ENCODE measurements at places on chromosomes 7 and 10.

DNA sequence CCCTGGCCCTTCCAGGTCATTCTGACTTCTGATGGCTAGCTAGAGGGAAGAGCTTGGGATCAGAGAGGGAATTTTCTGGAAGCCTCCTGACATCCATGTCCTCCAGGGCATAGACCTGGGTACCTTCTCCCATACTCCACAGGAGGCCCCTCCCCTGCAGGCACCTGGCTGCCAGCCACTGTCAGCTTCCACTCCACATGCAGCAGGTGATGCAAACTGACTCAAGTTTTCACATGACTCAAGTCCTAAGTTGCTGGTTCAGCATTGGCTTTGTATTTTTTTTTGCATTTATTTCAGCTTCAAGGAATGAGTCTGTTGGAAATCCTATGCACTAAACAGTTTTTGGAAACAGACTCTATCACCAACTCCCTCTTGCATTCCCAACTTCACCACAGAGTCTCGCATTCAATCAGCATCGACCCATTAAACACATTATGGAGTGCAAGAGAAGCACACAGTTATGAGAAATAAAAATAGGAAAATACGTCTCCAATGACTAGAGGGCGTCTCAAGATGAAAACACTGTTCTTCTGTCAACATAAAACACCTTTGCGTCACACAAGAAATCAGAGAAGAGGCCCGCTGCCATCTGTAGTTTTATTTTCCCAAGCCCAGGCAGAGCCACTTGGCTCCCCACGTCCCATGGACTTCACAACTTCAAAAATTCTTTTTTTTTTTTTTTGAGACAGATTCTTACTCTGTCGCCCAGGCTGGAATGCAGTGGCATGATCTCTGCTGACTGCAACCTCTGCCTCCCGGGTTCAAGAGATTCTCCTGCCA is 362.6 kb upstream of the MGMT start:
- DNase-seq = no peak

- no peak for DNase-seq
Observed at GRCh38 chr7:159091480-159092475, 52.9 kb downstream of the VIPR2 start.

GRCh38 chr10:76882796-76883195 is 754.8 kb downstream of the KCNMA1 start:
- no peak for DNase-seq

DNA sequence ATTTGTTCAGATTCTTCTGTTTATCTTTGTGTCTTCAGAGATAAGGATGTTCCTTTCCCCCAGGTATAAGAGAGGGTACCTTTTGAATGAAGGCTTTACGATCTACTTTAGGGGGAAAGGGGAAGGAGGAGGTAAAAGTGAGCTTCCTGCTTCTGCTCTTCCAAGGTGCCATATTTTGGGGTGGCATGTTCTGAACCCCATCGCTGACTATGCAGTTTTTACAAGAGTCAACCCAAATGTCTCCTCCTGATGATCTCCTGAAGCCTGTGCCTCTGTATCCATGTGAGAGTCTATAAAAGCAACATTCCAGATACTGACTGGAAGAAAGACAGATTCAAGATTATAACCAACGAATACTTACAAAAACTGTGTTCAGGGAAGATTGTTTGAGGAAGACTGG is 102.5 kb downstream of the ZNF277 start:
- no peak for DNase-seq

- DNase-seq = no peak
Observed at GRCh38 chr10:17671307-17671706, 27.4 kb downstream of the STAM start.

DNA sequence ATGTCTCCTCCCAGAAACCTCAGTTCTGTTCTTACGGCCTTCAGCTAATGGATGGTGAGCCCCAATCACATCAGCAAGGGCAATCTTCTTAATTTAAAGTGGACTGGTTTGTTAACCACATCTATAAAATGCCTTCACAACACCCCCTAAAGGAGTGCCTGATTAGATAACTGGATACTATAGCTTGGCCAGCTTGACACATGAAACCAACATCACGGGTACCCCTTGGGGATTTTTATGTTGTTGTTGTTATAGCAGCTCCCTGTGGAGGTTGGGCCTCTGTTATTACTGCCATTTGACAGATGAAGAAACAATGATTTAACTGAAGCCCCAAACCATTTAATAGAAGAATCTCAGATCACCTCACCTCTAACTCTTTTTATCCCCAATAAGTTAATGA is 26.8 kb downstream of the STRA8 start:
- DNase-seq = no peak

- DNase-seq = no peak
Observed at GRCh38 chr7:71221549-71221948, 89.6 kb downstream of the GALNT17 start.

- no peak for DNase-seq
Observed at GRCh38 chr7:158018971-158019645, 568.5 kb downstream of the PTPRN2 start.

GRCh38 chr7:29935111-29935510 is 54.5 kb downstream of the SCRN1 start:
- no peak for DNase-seq

GRCh38 chr7:2231992-2232765 is 566 bp downstream of the MAD1L1 start:
- DNase-seq = peak; percentile 23

- no peak for DNase-seq
Observed at GRCh38 chr7:47147213-47147631, 434.7 kb downstream of the TNS3 start.

- no peak for DNase-seq
Observed at GRCh38 chr7:139118234-139118804, 8.8 kb upstream of the ZC3HAV1 start.

DNA sequence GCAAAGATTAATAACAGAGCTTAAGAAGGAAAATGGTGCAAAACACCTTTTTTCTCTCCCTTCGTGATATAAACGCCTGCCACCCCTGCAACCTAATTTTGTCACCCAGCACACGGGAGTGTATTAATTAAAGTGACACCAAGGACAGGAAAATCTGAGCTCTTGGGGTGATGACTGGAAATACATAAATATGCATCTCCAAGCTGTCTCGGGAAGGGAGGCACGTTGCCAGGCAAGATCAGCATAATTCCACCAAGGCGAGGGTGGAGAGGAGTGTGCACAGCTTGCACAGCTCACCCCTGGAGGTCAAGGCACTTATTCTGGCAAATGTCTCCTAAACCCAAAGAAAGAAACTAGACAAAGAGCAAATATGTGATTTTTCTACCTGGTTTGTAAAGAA is 700.9 kb downstream of the GRID1 start:
- no peak for DNase-seq

DNA sequence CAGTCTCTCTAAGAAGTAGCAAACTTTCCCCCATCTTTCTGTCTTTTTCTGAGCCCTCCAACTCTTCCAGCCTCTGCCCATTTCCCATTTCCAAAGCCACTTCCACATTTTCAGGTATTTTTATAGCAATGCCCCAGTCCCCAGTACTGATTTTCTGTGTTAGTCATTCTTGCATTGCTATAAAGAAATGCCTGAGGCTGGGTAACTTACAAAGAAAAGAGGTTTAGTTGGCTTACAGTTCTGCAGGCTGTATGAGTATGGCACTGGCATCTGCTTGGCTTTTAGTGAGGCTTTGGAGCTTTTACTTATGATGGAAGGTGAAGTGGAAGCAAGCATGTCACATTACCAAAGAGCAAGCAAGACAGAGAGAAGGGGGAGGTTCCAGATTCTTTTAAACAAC is 17.2 kb downstream of the PLCE1 start:
- DNase-seq = no peak

DNA sequence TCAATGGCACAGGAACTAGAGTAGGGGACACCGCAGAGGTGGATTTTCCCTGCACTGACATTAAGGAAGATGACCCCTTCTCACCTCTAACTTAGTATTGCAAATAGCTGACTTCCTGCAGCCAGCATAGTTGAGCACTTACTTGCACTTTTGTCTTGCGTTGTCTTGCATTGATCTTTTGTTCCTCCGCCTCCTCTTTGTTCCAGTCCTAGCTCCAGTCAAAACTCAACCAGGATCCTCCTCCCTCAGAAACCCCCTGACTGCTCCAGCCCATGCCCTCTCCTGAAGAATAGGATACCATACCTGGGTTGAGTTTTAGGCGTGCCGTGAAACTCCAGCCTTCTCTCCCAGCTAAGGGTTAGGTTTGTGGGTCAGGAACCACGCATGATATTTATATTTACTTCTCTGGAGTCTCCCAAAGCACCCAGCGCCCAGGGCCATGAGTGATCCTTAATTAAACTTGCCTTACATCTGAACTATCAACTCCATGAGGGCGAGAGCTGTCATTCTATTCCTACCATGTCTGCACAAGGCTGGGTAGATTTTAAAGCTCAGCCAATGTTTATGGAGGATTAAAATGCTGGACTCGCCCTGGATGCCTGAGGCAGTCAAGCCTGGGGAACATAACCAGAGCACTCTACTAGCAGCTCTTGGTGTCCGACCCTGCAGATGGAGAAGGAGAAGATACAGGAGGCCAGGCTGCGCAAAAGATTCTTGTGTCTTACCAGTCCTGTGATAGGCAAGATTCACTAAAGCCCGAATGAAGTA is 14.1 kb downstream of the ZNF467 start:
- DNase-seq = no peak

- DNase-seq = no peak
Observed at GRCh38 chr7:55194522-55194921, 170.6 kb upstream of the LANCL2 start.

GRCh38 chr7:128003787-128004186 is 27.4 kb downstream of the LRRC4 start:
- DNase-seq = no peak

DNA sequence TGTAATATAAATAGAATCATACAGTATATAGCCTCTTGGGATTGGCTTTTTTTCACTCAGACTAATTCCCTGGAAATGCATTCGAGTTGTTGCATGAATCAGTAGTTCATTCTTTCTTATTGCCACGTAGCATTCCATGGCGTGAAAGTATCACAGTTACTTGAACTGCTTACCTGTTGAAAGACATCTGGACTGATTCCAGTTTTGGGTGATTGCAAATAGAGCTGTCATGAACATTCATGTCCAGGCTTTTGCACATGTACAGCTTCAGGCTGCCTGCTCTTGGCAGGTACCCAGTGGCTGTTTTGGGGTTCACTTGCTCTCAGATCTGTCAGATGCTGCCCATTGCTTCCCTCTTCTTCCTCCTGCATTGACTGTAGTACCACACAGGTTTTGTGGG is 54.9 kb downstream of the LRGUK start:
- no peak for DNase-seq

GRCh38 chr7:24951441-24951980 is 28.5 kb downstream of the OSBPL3 start:
- DNase-seq = no peak

GRCh38 chr7:148142660-148143248 is 447.8 kb upstream of the C7orf33 start:
- no peak for DNase-seq

DNA sequence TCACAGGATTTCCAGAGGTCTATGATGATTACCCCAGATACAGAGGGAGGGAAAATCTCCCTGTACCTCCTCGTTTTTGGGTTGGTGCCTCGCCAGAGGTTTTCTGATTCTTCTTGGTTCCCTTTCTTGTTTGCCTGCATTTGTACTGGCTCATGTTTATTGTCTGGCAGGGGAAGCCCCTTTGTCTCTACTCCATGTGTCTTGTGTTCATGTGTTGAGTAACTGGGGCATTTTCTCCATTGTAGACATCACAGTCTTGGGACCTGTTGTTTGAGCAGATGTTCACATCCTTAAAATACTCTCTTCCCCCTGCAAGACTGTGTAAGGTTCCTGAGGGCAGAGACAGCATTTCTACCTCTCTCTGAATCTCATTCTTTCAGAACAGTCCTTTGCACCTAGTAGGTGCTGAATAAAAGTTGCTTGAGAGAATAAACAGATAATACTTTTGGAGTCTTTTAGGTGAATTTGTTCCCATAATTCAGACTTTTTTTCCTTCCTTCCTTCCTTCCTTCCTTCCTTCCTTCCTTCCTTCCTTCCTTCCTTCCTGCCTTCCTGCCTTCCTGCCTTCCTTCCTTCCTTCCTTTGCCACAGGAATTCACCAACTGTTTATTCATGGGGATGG is 25.1 kb downstream of the CDK14 start:
- peak; percentile 33 for DNase-seq

GRCh38 chr7:81070956-81071355 is 152.1 kb upstream of the SEMA3C start:
- DNase-seq = no peak

- DNase-seq = no peak
Observed at GRCh38 chr7:1210321-1210978, 22.2 kb upstream of the UNCX start.

DNA sequence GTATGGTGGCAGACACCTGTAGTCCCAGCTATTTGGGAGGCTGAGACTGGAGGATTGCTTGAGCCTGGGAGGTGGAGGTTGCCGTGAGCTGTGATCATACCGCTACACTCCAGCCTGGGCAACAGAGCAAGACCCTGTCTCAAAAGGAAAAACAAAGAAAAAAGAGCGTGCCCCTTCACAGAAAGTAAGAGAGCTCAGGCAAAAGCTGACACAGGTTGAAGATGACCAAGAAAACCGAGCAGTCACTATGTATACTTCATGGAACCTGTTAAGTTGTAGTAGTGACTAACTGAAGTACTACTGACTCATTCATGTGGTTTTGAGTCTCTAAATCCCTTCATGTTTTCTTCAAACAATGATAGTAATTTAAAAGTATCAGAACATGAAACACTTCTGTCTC is 1.2 kb upstream of the PRRT4 start:
- DNase-seq = no peak

DNA sequence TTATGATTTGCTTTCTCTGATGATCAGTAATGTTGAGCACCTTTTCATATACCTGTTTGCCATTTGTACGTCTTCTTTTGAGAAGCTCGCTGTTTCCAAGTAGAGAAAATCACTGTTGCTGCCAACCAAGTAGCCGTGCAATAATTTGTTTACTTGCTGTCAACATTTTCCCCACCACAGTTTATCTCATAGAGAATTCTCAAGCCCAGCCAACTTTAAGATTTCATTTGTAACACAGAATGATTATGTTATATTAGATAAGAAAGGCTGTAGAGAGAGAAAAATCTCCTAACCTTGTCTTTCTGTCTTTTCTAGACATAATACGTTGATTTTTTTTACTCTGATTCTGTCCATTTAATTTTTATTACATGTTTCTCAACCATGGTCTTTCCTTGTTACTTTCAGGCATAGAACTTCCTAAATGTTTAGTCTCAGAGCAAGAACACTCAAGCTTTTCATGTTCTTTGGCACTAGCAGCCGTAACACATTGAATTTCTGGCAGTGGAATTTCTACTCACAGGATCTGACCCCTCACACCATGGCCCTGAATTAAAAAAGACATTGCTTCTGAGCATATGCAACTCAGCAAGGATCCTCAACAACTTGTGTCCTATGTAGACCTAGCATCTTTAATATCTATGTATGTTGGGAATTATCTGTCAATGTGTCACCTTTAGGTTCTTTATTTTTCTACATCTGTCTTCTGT is 23.1 kb downstream of the RPA3 start:
- DNase-seq = no peak

DNA sequence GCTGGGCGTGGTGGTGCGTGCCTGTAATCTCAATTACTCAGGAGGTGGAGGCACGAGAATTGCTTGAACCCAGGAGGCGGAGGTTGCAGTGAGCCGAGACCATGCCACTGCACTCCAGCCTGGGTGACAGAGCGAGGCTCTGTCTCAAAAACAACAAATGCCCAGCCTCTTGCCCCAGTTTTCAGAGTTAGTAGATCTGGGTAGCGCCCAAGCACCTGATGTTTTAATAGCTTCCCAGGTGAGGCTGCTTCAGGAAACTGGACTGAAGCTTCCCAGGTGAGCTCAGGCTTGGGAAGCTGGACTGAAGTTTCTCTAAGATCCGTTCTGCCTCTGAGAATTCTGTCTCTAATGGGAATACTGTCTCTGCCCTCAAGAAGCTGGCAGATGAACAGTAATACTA is 12.2 kb downstream of the RPS24 start:
- DNase-seq = no peak

Measured in CD4-positive, alpha-beta T cell treated with Interleukin-1 beta for 1 hour (primary cell).